ENCODE measurements at places on chromosomes 4 and X.

DNA sequence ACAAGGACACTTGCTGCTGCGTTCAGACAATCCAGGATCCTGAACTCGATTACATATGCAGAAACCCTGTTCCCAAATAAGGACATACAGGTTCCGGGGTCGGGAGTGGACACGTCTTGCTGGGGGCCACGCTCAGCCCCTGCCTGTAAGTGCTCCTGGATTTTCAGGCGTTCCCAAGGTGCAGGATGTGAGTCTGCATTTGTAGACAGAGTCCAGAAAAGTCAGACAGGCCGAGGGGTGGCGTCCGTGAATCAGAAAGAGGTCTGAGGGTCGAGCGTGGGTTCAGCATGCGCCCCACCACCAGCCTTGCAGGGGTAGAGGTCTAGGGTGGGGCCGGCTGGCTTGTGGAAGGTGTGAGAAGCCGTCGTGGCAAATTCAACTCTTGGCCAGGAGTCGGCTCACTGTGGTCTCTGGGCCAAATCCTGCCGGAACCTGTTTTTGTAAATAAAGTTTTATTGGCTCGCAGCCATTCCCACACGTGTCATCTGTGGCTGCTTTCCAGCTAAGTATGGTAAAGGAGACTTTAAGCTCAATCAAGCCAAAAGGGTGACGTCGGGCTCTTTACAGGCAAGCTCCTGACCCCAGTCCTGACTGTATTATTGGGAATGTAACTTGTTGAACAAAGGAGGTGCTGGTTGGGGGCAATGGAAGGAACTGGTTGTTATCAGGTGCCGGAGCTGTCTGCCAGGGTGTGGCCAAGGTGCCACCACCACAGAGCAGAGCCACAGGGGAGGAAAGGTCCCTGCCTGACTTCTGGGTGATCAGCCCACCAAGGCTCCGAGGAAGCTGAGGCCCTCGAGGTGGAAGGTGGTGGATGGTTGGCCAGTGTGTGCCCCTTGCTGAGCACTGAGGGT is 7.4 kb downstream of the DOK7 start:
- DNase-seq = no peak

DNA sequence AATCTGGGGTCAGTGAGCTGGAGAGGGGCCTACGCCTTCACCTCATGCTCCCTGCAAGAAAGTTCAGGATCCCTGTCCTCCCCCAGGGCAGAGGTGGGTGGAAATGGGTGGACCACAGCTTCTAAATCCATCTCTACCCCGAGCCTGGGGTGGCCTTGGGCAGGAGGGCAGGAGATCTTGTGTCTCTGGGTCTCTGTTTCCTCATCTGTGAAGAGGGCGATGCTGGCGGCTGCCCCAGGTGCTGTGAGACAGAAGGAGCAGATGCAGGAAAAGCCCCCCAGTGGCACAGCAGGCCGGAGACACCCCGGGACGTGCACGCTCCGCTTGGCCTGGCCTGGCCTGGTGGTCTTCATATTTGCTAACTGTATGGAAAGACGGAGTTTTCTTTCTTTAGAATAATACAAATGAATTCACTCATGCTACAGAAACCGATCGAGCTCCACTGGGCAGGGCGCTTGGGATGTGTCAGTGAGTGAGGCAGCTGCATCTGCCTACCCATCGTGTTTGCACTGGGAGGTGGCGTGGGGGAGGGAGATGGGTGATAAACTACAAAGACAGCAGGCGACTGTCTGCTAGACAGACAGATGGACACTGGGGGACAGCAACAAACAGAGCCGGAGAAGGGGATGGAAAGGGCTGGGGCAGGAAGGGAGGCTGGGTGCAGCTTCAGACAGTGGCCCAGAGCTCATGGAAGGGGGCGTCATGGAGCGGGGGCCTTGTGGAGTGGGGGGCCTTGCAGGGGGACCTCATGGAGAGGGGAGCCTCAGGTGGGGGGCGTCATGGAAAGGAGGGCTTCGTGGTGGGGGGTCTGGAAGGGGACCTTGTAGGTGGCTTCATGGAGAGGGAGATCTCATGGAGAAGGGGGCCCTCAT is 136.2 kb downstream of the CPZ start:
- DNase-seq = no peak

DNA sequence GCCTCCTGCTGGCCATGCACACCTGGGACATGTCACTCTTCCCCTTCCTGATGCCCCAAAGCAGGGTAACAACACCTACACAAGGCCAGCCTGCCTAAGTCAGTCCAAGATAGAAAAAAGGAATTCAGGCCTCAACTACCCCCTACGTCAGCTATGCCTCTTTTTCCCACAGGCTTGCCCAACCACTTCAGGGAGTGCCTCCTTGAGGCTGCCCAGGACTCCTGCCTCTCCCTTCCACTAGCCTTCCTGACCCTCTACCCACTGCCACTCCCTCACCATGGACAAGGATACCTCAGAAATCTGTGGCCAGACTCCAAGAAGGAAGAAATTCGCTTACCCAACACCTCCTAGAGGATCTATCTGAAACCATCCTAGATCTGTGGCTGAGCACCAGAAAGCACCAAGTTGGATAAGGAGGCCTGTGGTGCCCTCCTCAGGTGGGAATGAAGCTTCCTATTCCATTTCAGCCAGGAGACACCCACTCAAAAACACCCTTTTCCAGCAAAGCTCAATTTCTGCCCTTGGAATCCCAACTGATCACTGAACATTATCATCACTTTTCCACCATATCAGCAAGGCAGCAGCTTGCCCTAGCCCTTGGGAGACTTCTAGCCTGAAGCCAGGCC is 1.8 kb downstream of the KDM5C start:
- DNase-seq = no peak

- no peak for DNase-seq
Measured at GRCh38 chr4:102454981-102455685, 46.0 kb upstream of the NFKB1 start.

DNA sequence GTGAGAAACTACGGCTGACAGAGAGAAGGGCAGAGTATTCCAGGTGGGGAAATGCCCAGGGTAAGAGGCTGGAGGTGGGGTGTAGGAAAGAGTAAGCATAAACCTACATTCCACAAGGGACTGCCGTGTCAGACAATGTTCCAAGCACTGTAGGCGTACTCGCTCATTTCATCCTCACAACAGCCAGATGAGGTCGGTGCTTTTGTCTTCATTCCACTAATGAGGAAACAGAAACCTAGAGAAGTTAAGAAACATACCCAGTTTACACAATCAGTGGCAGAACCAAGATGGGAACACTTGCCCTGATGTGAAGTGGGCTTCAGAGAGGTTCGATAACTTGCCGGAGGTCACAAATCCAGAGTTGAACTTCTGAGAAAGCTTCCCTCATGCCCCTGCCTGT is 4.6 kb downstream of the SASH3 start:
- no peak for DNase-seq

- DNase-seq = no peak
Measured at GRCh38 chr4:173192375-173193162, 24.0 kb downstream of the GALNT7 start.

DNA sequence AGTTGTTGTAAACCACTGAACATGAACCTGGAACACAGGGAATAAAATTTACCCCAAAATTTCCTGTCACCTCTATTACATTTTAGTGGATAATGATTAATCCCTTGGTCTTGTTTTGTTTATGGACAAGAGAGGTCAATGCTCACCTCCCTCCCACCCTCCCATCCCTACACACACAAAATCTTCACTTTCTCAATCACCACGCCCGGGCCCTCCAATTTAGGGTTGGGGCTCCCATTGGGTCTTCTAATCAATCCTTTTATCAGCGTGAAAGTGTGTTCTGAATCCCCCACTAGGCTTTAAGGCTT is 23.1 kb downstream of the ABCG2 start:
- DNase-seq = no peak

- DNase-seq = no peak
Measured at GRCh38 chr4:80852061-80852460, 178.4 kb upstream of the BMP3 start.

- no peak for DNase-seq
Measured at GRCh38 chr4:139839403-139840031, 173.9 kb downstream of the MGST2 start.

DNA sequence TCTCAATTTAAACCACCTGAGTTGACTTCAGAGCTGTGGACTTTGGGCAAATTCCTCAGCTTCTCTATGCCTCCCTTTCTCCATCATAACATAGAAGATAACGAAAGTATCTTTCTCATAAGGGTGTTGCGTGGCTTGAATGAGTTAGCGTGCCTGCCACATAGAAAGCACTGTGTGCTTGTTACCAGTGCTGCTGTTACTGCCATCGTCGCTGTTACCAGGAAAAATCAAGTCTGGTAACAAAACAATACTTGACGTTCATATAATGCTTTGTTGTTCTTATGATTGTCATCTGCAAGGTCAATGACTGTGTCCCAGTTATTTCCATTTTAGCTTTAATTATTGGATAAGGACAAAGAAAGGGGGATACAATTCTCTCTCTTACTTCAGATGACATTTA is 64.4 kb downstream of the DDX60L start:
- DNase-seq = no peak

DNA sequence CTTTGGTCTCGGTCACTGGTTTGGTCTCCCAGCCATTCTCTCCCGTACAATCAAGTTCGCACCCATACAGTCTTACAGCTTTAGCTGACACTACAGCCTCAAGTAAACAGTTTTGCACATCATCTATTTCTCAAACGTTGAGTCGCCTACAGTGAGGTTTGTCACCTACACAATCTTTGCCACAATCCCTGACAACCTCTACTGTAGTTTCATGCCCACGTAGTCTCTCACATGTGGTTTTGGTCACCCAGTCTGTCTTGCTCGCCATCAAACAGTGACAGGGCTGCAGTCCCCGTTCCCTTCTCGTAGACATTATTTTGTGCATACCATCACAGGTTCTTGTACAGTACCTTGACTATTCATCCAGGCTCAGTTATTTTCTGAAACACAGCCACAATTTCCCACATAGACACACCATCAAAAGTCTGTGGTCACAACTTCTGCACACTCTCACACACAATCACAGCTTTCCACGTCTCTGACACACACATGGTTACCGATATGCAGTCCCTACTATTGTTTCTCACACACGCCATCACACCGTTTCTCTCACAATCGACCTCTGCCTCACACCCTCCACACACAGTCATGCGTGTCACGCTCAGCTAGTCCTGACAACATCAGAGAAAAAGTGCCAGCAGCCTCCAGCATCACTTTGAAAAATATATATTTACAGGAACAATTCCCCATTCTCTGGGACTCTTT is 5.3 kb upstream of the CFP start:
- no peak for DNase-seq

- DNase-seq = no peak
Measured at GRCh38 chrX:132648895-132649294, 160.1 kb upstream of the MBNL3 start.

GRCh38 chr4:129515356-129515755 is 419.4 kb downstream of the C4orf33 start:
- DNase-seq = no peak

DNA sequence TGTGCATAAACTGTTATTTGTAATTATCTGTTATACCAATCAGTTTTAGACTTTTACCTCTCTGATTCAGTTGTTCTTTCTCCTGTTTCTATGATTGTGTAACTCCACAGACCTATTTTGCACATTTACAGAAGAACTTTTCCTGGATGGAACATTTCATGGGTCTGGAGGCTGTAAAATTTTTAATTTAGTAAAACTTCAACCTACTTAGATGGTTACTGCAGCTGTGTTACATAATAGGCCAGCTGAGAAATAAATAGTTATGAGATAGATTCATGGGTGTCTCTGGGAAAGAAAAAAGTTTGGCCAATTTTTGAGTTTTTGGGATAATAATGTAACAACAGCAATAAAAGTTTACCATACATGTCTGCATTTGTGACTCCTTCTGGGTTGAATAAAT is 253.5 kb downstream of the ARHGAP24 start:
- DNase-seq = no peak

- DNase-seq = no peak
Measured at GRCh38 chrX:154516656-154517100, 646 bp upstream of the FAM3A start.

DNA sequence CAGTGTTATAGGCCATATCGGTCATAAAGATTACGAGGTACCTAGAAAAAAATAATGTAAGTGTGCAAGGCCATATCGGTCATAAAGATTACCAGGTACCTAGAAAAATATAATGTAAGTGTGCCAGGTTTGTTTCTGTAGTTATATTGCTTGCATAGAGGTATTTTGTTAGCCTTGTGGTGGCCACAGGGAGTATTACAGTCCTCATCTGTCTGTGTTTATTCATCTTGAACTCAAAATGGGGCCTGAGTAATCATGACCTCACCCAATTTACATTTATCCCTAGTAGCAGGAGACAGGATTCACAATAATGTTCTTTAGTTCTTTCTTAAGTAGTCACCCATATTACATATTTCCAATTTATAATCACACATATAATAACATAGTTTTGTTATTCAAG is 459.7 kb downstream of the MID1IP1 start:
- no peak for DNase-seq

DNA sequence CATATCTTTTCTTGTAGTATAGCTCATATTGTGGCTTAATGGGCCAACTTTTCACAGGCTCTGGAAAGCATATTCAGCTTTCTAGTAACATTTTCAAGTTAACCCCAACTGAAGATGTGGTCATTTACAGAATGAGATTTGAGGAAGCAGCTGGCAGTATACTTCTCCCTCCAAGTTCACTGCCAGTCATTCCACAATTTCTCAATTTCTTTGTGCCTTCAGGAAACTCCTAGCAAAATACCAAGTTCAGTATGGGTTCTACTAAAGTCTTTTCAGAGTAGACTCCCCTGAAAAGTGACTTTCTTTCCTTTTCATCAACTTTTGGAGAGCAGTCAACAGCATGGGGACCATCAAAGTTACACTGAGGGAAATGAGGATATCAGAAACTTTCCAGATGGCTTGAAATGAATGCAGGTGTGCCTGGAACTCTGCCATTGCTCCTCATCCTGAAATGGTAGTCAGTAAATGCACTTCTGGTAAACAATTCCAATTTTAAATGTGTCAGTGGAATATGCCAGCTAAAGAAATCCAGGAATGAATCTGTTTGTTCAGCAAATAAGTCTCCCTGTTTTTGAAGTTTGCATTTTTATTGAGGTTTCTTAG is 81.5 kb upstream of the TEX13D start:
- no peak for DNase-seq

DNA sequence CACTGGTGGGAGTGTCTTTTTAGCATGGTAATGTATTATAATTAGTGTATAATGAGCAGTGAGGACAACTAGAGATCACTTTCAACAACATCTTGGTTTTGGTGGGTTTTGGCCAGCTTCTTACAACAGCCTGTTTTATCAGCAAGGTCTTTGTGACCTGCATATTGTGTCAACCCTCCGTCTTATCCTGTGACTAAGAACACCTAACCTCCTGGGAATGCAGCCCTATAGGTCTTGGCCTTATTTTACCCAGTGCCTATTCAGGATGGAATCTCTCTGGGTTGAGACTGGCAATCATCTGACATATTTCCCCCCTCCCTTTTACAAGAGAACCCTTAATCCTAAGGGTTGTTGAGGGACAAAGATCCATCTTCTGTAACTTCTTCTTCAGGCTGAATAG is 21.9 kb upstream of the ADH4 start:
- DNase-seq = no peak

- no peak for DNase-seq
Measured at GRCh38 chrX:116499780-116500179, 37.0 kb upstream of the CT83 start.

DNA sequence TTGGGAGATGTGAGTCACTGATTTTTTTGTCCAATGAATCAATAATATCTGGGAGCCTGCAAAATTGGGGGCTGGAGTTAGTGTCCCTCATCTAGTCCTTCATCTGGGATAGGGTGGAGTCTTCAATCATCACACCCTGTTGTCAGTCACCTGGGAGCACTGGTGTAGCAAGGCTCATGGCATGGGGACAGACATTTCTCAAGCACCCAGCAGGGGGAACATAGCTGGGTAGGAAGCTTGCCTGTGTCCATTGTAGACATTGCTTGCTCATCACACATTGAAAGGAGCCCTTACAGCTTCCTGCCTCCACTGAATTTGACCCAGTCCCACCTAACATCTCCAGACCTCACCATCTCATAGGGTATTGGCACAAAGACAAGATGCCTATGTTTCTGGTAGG is 61.2 kb downstream of the SEL1L3 start:
- no peak for DNase-seq
